Activated T-helper 1 cell treated with anti-CD3 and anti-CD28 coated beads, Interleukin-12 subunit alpha, Interleukin-12 subunit beta, Interleukin-2, Interleukin-4 antibody, amounts not matched to agents 30 ng/mL and 10 ng/mL and 1 ng/mL, durations not matched to agents 14 hours and 24 hours and 36 hours (primary cell): ENCODE measurements at places on chromosomes 4 and X. TPM values are rescaled to one million over a fixed set of nuclear protein-coding genes. Genes with fewer than 3 reads are reported as not detected.

SLC34A2 gene
- total RNA-seq, result not detected in 2 replicates

DDIT4L gene
- total RNA-seq, result 0.34 and 0.76 TPM in 2 replicates

- DNase-seq, result peak; percentile 19
- H3K4me3 ChIP-seq, result peak overlapping the region; percentile 47
- H3K36me3 ChIP-seq, result peaks cover 12% of the 10 kb centered on the region
- H3K27me3 ChIP-seq, result no peaks in the 10 kb centered on the region
These were observed 17.4 kb downstream of the IRAK1 start for GRCh38 chrX:154002215-154002719.

GRCh38 chr4:67770422-67770821, 16.2 kb upstream of the GNRHR start:
- H3K27me3 ChIP-seq, result no peaks in the 10 kb centered on the region
- H3K36me3 ChIP-seq, result no peaks in the 10 kb centered on the region
- H3K4me1 ChIP-seq, result no peaks in the 10 kb centered on the region
- no peak for DNase-seq

SPANXA2 gene
- not detected in 2 replicates for total RNA-seq

DNA sequence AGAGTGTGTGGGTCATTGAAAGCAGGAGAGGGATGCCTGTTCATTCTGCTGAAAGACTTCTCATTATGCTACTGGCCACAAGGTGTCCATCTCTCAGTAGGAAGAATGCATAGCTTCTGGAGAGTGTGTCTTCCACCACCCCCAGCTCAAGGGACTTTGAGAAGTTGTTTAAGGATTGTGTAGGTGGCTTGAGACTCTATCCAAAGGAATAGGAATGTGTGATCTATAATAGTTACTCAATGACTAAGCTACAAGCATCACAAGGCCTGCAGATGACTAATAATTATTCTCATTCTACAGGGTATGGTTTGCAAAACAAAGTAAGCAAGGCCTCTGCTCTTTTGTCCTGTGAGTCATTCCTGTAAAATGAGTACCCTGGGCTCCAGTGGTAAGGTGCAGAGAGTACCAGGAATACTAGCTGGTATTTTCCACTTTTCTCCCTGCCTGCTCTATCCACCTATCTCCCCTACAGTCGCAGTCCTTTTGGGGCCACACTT, 279.8 kb upstream of the BOD1L1 start:
- H3K4me3 ChIP-seq, result no peak overlapping the region
- H3K4me1 ChIP-seq, result no peaks in the 10 kb centered on the region
- H3K36me3 ChIP-seq, result no peaks in the 10 kb centered on the region
- DNase-seq, result no peak
- H3K27me3 ChIP-seq, result no peaks in the 10 kb centered on the region

DNA sequence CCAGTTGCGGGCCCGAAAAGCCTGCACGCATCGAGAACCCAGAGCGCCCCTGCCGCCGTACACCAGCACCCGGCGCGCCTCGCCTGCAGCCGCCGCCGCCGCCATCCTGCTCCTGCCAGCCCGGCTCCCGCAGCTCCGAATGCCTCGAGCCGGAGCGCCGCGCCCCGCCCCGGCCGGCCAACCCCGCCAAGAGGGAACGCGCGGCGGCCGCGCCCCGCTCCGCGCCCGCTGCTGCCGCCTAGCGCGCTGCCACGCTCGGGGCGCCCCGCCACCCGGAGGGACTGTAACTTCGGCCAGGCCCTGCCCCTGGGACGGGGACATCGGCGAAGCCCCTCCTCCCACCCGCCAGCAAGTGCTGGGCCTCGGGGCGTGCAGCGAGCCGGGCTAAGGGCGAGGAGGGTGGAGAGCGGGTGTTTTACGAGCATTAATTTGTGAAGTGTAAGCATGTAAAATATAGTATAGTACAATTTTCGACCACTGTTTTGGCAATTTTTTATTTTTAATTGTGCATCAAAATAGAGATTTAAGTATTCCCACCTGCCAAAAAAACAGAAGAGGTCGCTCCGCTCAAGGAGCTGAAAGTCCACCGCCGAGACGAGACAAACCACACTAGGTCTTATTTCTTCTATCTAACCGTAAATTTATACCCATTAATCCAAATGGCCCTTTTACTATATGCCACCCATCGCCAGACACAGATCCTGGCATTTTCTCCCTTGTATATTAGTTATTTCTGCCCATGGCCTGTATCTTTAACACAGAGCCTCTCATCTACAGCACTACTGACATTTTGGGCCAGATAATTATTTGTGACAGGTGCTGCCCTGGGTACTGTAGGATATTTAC, at the start of gene QDPR:
Gene QDPR, minus strand, starts transcription at position 141 of the 846 bp plus-strand sequence. Its CDS starts 36 bp downstream, at position 105.
- H3K4me1 ChIP-seq, result peaks cover 15% of the 10 kb centered on the region
- peak; percentile 69 for DNase-seq
- peak within 1 kb of the TSS; percentile 92 for H3K27ac ChIP-seq
- H3K36me3 ChIP-seq, result peaks cover 8% of the 10 kb centered on the region
- H3K27me3 ChIP-seq, result peaks cover 19% of the 10 kb centered on the region

- no peak for DNase-seq
- H3K27ac ChIP-seq, result no peak overlapping the region
- no peak overlapping the region for H3K4me3 ChIP-seq
- H3K36me3 ChIP-seq, result no peaks in the 10 kb centered on the region
These were observed 163.0 kb upstream of the TLL1 start for GRCh38 chr4:165709973-165710526.

UGT8 gene
- total RNA-seq, result 0.07 TPM in 1 of 2 replicates, not detected in the other

DNA sequence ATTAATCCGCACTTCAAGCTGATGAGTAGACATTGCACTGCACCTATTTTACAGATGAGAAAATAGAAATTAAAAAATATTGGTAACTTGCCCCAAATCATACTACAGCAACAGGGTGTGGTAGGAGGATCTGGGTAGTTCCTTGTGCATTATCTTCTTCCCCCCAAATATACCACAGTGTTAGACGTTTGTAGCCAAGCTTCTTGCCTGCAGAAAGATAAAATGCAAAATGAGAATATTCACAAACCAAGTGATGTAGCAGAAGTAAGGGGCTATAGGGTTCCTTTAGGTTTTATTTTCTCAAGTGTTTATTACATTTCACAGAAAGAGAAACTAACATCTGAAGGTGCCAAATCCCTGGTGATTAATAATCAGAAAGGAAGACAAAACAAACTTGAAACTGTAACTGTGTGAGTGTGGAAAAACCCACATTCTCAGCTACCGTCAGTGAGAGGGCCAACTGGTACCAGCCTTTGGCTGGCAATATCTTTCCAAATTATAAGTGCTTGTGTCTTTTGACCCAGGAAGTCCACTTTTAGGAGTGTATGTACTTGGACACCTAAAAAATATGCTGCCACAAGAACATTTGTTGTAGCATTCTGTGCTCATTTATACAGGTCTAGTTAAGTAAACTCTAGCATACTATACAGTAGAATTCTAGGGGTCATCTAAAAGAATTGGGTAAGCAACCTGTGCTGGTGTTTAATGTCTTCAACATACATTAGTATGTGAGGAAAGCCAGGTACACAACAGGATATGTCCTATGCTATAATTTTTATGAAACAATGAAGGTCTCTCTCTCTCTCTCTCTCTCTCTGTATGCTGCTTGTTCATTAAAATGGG, 6.7 kb upstream of the CD38 start:
- H3K36me3 ChIP-seq, result peaks cover 20% of the 10 kb centered on the region
- peak overlapping the region; percentile 86 for H3K27ac ChIP-seq
- no peaks in the 10 kb centered on the region for H3K27me3 ChIP-seq
- peak; percentile 37 for DNase-seq
- H3K4me3 ChIP-seq, result peak overlapping the region; percentile 66
- H3K4me1 ChIP-seq, result peaks cover 85% of the 10 kb centered on the region

DNA sequence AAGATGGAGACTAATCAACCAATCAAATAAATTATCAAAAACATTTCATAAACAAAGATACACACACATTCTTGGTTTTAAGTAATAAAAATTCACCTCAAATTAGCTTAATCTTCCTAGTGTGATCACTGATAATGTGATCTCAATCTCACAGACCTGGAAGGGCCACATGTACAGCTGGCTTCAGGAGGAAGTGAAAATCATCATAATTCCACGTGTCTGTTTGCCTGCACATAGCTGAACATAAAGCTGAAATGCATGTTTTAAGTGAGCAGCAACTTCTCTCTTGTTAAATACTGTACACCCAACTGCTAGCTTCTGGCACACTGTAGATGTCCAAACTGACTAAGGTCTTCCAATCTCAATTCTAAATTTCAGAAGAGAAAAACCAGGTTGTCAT, 53.8 kb downstream of the ARHGAP6 start:
- no peaks in the 10 kb centered on the region for H3K4me1 ChIP-seq
- H3K27ac ChIP-seq, result no peak overlapping the region
- H3K36me3 ChIP-seq, result no peaks in the 10 kb centered on the region
- peaks cover 4% of the 10 kb centered on the region for H3K27me3 ChIP-seq
- no peak for DNase-seq

DNA sequence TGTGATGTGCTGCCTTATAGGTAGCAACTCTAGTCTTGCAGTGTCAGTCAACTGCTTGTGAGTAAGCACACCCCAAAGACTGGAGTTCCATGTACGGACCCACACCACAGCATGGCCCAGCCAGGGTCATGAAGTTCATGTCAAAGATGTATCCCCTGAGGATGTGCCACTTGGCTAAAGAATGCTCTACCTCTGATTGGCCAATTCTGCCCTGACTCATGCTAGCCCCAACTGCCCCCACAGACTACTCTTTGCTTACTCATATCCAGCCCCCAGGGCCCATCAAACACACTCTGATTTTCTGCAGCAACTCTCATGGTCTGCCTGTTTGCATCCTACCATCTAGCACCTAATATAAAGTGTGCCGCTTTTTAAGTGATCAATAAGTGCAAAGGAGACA, 62.5 kb downstream of the CHRDL1 start:
- H3K4me3 ChIP-seq, result no peak overlapping the region
- no peaks in the 10 kb centered on the region for H3K36me3 ChIP-seq

DNA sequence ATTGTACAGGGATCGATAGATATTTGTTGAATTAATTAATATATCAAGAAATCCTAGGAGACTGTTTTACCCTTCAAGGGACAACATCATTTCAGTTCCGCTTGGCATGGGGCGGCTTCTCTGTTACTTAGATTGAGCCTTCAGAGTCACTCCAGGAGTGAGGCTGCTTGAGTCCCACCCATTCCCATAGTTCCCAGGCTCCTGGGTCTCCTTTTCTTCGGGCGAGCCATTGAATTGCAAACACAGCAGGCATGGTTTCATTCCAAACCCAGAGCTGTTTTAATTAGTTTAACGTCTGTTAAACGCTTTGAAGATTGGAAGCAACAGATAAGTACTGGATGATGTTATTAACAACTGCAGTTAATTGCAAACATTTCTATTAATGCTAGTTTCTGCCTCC, 571 bp upstream of the EDA start:
- peak overlapping the region; percentile 64 for H3K4me3 ChIP-seq
- H3K4me1 ChIP-seq, result peaks cover 11% of the 10 kb centered on the region
- no peak overlapping the region for H3K27ac ChIP-seq
- no peak for DNase-seq
- peaks cover 14% of the 10 kb centered on the region for H3K27me3 ChIP-seq

DNA sequence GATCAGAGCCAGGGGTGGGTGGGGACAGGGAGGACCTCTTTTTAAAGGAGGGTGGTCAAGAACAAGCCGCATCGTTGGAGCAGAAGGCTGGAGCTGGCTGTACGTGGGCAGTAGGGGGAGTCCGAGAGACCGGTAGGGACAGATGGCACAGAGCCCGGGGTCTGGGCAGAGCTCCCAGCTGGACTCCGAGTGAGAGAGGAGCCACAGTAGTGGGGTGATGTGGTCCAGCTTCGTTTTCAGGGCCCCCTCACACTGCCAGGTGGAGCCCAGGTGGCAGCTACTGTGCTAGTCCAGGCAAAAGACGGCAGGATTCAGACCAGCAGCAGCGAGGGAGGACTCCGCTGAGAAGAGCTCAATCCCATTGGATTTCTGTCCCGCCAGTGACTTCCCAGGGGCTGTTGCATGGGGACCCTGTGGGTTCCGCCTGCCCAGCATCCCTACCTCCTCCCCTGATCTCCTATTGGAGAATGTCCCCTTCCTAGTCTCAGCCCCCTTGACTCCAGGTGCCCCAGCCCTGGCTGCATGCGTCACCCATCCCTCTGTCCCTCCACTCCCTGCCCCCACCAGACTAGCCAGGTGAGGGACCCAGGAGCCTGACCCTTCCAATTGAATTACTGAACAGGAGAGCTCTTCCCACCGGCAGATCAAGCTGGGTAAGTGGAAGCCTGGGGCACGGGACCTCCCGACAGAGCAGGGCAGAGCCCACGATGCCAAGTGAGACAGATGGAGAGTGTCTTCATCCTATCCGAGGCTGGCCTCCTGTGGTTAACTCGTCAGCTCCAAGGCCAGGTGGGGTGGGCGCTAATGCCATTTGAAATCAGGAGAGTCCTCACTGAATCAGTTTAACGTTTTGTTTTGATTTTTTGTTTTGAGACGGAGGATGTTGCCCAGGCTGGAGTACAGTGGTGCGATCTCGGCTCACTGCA, 2.9 kb downstream of the ARHGAP4 start:
- H3K27me3 ChIP-seq, result no peaks in the 10 kb centered on the region
- peaks cover 25% of the 10 kb centered on the region for H3K4me1 ChIP-seq
- DNase-seq, result no peak

- H3K36me3 ChIP-seq, result peaks cover 9% of the 10 kb centered on the region
- peak overlapping the region; percentile 90 for H3K27ac ChIP-seq
- peaks cover 39% of the 10 kb centered on the region for H3K4me1 ChIP-seq
- peak overlapping the region; percentile 88 for H3K4me3 ChIP-seq
- no peak for DNase-seq
- H3K27me3 ChIP-seq, result no peaks in the 10 kb centered on the region
These were observed 1.1 kb downstream of the HTT start for GRCh38 chr4:3075652-3075981.
